Uterus (tissue), 4 donors: ENCODE measurements at places on chromosomes 6 and 20. TPM values are rescaled to one million over a fixed set of nuclear protein-coding genes. Genes with fewer than 3 reads are reported as not detected.

The SLC32A1 gene
- not detected for total RNA-seq

GRCh38 chr6:154386848-154387717 is 30.5 kb upstream of the IPCEF1 start:
- no peak for DNase-seq

DNA sequence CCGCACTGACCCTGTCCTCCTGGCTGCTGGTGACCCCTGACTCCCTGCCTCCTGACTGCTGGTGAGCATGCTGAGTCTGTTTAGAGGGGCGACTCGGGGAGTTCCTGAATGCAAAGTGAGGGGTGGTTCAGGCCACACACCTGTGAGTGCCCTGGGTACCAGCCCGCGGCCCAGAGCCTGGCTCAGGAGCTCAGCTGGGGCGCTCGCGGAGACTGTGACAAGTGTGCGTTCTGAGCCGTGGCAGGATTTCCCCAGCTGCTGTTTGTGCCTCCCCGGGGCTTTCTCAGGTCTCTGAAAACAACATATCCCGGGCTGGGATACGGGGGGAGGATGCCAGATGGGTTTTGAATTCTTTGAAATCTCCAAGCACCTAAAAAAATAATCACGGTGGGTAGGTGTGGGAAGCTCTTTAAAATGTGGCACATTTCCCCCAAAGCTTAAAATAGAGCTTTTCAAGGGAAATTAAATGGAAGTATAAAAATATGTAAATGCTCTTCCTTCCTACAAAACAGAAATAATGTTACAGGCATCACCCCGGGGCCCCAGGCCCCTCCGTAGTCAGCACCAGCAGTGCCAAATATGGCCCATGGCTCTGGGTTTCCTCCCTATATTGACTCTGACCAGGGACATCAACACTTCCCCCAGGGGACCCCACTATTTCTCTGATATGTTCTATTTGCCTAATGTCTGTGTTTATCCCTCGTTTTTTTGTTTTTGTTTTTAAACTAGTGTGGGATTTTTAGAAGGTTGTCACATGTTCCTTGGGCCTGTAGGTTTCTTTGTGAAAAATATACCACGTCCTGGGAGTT is 49.9 kb upstream of the TAGAP start:
- no peak for DNase-seq

The CNR1 gene
- total RNA-seq, result 6.4 TPM

GRCh38 chr20:5781798-5782750 is 31.9 kb downstream of the SHLD1 start:
- DNase-seq, result no peak

The CLIC5 gene
- under 0.01 TPM for total RNA-seq

DNA sequence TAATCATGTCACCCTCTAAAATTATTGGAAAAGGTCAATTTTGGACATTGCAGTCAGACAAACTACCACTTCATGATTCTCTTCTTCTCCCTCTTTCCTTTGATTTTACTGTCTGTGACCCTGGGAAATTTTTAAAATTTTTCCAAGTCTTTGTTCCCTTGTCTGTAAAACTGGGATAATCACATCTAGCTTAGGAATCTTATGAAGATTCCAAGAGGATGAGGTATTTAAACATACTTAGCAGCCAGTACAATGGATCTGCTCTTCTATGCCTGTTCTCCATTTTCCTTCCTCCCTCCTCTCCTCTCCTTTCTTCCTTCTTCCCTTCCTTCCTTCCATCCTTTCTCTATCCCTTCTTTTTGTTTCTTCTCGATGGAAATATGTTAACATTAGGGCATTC is 651.6 kb upstream of the MARCKS start:
- no peak for DNase-seq

GRCh38 chr6:42505385-42505718 is 53.6 kb upstream of the TRERF1 start:
- no peak for DNase-seq

DNA sequence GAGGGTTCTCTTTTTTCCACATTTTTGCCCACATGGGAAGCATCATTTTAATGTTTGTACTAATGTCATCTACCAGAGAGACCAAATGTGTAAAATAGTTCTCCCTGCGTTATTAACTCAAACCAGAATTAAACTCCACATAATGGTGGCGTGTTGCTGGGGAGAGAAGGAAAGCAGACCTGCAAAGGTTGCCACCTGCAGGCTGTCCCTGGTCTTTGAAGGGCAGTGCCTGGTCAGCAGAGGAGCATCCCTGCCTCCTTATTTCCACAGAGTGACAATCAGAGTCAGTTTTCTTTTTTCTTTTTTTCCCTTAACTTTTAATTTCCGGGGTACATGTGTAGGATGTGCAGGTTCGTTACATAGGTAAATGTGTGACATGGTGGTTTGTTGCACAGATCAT is 214.5 kb downstream of the TBX18 start:
- DNase-seq, result no peak

- DNase-seq, result no peak
Observed at GRCh38 chr6:27867945-27868300, 44.3 kb downstream of the OR2B2 start.

DNA sequence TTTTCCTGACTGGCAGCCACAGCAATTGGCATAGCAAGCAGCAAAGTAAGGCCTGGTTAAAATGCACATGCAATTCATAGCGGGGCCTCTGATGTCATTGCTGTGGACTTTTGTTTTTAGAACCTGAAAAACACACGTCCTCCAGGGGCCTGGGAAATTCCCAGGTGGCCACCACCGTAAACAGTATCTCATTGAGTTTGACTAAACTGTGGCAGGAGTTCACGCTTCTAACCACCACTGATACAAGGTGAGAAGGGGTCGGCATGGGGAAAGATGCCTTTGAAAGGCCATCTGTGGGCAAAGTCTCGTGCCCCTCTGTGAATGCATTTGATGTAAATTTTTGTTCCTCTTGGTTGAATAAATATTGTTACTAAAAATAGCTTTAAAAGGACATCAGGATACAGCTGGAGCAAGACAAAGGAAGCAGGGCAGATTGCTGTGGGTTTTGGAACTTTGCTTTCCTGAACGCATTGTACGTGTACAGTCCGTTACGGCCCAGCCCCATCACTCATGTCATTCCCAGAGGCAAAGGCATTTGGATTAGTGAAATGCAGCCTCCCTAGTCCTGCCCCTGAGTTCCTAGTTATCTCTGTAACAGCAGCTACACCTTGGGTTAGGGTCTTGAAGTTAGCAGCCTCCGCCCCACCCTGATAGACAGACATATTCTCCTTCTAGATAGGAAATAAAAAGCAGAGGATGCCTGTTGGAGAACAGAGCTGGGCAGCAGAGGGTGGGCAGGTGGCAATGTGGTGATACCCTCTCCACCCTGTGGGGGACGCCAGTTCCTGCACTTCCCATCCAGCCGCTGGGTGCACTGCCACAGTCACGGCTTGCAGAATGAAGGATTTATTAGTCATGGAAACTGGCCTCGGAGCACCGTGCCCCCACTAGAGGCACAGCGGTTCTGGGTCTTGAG is 80.3 kb downstream of the ZDHHC14 start:
- no peak for DNase-seq

The PSMB9 gene
- total RNA-seq, result 34.4 TPM

The LRRC73 gene
- total RNA-seq, result 1.5 TPM

The PNPLA1 gene
- not detected for total RNA-seq

The LY6G6D gene
- not detected for total RNA-seq

DNA sequence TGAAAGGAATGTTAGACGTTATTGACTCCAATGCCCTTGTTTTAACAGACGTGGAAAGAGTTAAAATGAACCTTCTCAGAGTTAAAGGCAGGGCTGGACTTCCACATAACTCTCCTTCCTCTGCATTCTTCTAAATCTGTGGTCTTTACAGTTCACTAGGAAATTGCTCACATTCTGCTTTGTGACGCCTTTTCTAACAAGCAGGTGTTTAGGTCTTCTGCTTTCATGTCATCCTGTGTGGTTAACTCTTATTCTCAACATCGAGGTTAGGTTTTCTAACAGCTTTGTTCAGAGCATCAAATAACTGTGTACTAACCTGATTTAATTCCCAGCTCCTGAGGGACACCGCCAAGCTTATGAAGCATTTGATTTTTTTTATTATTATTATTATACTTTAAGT is 81.3 kb upstream of the NT5E start:
- no peak for DNase-seq

The SEMG1 gene
- not detected for total RNA-seq

The ACTL10 gene
- total RNA-seq, result 1.9 TPM

The ENPP4 gene
- 1.3 TPM for total RNA-seq

DNA sequence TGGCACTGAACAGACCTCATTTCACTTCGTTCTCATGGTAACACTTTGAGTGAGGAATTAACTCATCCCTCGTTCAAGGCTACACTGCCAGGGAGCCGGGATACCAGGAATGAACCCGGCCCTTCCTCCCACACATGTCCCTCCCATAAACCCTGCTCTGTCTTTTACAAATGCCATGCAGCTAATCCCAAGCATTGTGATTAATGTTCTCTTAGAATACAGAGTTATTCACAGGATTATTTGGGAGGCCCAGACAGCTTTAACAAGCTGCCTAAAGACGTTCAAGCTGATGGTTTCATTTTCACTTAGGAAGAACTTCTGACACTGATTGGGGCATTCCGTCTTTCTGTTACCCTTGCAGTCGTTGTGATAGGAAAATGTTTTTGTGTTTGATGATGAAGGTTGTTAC is 42.5 kb upstream of the CD83 start:
- DNase-seq, result no peak

DNA sequence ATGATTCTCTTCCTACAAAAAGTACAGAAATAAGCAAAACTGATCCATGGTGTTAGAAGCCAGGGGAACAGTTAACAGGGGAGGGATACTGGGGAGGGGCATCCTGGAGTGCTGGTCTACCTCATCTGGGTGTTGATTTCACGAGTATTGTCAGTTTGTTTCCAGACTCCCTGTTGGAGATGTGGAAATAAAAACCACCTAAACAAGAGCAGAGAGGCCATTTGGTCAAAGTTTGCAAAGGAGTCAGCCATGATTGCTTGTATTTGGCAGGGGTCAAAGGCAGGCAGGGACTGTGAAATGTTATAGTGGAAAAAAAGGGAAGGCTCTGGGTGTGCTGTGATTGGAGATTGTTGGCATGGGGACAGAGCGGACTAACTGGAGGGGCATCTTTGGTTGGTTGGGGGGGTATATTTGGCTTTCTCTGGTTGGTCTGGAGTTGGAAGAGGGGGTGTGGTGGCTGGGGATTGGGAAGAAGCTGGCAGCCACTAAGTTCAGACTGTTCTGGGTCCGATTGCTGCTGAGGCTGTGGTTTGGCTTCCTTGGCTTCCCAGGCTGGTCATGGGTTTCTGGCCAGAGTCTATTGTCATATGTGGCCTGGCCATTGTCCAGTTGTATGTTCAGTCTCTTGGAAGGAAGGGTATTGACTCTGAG is 14.9 kb upstream of the PANK2 start:
- DNase-seq, result no peak

GRCh38 chr20:40750541-40751035 is 61.6 kb upstream of the MAFB start:
- no peak for DNase-seq

- DNase-seq, result no peak
Observed at GRCh38 chr20:6739406-6739805, 28.1 kb upstream of the BMP2 start.

- DNase-seq, result no peak
Observed at GRCh38 chr6:162845972-162846371, 118.2 kb downstream of the PACRG start.

DNA sequence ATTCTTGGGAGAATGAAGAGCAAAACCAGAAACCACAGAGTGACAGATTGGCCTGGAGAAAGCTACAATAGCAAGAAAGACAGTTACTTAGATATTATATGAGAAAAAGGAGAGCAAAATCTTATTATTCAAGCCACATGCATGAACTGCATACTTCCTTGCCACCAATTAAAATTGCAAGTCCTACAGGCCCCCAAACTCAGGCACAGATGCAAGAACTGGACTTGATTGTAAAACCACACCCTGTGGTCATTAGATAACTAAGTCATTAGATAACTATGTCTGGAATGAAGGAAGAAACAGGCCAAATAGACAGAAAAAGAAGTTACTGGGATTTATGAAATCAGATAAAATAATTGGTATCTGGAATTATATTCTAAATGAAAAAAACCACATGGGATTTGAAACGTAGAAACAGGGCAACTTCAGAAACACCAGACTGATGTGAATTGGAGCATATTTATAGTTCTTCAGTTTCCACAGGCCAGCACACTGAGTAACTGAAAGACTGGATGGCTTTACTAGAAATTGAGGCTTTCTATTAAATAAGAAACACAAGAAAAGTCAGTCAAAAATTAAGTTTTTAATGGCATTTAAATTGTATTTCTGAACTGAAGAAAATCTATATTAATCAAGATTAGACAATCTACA is 49.4 kb upstream of the CARMIL1 start:
- DNase-seq, result no peak

DNA sequence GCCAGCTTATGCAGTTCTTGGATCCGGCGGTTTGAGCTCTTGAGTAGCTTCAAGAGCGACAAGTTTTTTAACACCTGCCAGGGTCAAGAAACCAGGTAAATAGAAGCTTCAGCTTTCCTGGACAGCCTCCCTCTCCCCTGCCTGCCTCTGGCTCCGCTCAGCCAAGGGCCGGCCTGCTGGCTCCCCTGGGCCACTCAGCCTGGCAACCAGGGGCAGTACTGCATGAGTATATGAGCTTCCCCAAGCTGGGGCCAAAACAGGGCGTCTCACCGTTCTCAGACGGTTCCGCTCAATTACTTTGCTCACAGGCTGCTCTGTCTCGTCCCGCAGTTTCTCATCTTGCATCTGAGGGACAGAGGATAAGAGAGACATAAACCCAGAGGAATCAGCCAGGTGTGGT is 856 bp downstream of the TP53TG5 start:
- DNase-seq, result no peak

The CALHM6 gene
- not detected for total RNA-seq

GRCh38 chr6:3162565-3163247 is 5.4 kb upstream of the TUBB2A start:
- peak; percentile 70 for DNase-seq

DNA sequence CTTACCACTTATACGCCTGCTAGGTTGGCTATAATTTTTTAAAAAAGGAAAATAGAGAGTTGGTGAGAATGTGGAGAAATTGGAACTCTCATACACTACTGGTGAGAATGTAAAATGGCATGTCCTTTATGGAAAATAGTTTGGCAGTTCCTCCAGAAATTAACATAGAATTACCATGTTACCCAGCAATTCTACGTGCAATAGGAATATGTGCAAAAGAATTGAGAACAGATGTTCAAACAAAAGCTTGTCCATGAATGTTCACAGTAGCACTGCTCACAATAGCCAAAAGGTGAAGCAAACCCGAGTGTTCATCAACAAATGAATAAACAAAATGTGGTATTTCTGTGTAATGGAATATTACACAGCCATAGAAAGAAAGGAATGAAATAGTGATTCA is 592.2 kb downstream of the DHX35 start:
- DNase-seq, result no peak

The NAA20 gene
- total RNA-seq, result 30.0 TPM
